ENCODE measurements at places on chromosomes 16 and 17.

- peak; percentile 28 for DNase-seq
These were observed 137.9 kb upstream of the CACNG3 start for GRCh38 chr16:24118126-24118821.

DNA sequence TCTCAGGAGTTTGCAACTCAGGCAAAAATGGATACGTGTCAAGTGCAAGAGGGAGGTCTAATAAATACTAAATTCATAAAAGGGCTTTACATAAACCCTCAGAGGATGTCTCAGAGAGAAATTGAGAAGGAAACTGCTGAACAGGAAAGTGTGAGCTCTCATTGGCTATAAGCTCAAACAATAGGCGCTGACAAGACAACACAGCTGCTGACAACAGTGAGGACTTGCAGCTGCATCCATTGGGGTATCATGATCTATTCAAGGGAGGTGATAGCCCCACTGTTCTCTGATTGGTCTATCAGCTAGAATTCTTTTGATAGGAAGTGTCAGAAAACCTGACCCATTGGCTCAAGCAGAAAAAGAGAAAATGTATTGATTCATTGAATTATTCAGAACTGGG is 187.2 kb downstream of the CBLN1 start:
- no peak for DNase-seq

DNA sequence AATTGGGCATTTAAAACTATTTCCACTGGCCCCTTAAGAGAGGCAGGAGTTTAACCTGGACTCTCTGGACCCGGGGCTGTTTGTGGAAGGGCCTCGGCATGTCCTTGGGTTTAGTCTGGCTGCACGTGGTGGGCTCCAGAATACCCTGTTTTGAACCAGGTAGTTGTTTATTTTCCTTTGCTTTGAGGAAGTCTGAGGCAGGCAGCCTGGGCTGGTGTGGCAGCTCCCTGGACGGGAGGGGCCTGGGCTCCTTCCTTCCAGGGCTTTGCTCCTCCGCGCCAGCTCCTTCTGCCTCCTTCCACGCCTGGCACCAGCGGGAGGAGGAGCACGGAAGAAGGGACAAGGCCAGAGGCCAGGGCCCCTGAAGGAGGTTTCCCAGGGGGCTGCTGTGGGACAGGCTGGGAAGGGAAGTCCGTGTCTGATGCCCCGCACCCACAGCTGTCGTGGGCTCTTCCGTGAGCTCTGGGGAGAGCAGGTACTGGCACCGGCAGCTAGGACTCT is 15.5 kb downstream of the BANP start:
- no peak for DNase-seq

DNA sequence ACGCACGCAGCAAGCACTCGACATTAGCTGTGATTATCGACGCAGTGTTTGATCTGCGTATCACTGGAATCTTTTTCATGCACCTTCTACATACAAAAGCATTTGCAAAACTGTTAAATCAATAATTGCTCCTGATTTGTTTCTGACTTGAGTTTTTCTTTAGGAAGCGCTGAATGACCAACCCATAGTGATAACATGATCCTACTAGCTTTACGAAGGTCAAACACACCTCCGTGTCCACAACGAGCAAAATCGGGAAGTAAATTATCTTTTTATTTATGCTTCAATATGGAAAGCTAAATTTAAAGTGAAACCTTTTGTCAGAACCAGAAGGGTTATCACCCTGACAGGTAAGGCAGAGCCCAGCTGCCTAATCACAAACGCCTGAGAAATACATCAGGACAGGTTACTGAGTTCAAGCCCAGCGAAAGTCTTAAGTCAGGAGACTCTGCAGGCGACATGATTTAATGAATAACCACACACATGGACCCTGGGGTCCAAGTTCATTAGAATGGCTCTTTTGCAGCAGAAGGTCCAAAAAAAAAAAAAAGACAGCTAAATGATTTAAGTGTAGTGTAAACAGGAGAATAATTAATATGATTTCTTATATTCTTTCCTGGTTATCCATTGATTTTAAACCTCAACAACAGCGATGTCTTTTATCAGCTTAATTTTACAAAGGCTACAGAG is 104.2 kb downstream of the ADCY9 start:
- no peak for DNase-seq

GRCh38 chr17:80639658-80640057 is 95.0 kb downstream of the RPTOR start:
- no peak for DNase-seq

DNA sequence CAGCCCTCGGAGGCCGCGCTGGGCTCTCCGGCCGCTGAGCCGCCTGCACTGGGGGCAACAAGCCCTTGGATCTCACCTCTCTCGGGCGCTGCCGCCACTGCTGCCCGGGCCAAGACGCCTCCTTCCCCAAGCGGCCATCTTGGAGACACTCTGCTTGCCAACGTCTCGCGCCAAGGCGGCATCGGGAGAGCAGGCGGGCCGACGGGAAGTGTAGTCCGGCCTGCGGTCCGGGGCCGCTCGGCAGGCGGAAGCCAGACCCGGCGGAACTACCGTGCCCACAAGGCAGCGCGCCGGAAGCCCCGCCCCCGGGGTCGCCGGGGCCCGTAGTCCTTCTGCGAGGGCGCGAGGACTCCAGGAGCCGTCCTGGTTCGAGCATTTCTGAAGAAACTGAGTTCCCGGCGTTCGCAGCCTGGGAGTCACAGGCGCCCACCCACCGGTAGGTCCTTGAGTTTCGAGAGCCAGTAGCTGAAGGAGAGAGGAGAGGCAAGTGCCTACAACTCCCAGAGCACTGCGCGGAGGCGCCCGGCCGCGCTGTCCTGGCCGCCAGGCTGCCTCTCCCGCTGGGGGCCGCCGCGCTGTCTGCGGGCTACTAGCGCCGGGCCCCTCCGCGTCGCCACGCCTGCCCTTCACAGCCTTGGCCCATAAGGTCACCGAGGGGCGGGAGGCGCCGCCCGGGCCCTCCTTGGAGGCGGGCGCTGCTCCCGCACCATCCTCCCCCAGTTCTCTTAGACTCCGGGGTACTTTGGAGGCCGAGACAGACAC is at the start of gene TMEM11:
TSS of gene TMEM11 (minus strand) at position 147 of the 762 bp plus-strand sequence. CDS start at position 138, 9 bp downstream.
- DNase-seq = peak; percentile 88

DNA sequence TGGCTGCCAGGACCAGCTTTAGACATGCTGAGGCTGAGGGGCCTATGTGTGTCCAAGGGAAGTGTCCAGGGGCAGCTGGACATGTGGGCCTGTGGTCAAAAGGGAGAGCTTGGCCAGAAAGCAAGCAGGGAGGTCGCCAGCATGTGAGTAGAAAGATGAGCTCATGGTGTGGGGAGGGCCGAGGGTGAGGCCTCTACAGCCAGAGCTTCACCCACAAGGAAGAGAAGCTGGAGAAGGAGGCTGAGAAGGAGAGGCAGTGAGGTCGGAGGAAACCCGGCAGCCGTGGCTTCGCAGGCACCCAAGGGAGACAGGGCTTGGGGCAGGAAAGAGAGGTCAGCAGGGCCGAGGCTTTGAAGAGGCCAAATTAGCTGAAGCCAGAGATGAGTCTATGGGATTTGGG is 4.0 kb upstream of the HSD11B2 start:
- no peak for DNase-seq

DNA sequence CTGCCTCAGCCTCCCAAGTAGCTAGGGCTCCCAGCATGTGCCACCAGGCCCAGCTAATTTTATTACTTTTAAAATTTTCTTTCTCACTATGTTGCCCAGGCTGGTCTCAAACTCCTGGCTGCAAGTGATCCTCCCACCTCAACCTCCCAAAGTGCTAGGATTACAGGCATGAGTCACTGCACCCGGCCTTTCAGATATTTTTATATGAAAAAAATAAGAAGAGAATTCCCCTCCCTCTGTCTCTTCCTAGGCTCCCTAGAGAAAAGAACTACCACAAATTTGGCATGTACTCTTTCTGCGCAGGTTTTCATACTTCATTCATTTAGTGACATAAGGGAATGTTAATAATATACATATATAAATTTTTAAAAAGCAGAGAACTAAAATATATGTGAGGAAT is 21.7 kb upstream of the SMURF2 start:
- DNase-seq = no peak

GRCh38 chr17:60656499-60656898 is 21.2 kb upstream of the BCAS3 start:
- no peak for DNase-seq

GRCh38 chr16:52548261-52549010 is 1.5 kb upstream of the TOX3 start:
- DNase-seq = no peak

GRCh38 chr17:19306160-19307111 is 56.1 kb downstream of the B9D1 start:
- peak; percentile 79 for DNase-seq

- DNase-seq = no peak
These were observed 682.1 kb upstream of the SOX9 start for GRCh38 chr17:71438631-71439146.

DNA sequence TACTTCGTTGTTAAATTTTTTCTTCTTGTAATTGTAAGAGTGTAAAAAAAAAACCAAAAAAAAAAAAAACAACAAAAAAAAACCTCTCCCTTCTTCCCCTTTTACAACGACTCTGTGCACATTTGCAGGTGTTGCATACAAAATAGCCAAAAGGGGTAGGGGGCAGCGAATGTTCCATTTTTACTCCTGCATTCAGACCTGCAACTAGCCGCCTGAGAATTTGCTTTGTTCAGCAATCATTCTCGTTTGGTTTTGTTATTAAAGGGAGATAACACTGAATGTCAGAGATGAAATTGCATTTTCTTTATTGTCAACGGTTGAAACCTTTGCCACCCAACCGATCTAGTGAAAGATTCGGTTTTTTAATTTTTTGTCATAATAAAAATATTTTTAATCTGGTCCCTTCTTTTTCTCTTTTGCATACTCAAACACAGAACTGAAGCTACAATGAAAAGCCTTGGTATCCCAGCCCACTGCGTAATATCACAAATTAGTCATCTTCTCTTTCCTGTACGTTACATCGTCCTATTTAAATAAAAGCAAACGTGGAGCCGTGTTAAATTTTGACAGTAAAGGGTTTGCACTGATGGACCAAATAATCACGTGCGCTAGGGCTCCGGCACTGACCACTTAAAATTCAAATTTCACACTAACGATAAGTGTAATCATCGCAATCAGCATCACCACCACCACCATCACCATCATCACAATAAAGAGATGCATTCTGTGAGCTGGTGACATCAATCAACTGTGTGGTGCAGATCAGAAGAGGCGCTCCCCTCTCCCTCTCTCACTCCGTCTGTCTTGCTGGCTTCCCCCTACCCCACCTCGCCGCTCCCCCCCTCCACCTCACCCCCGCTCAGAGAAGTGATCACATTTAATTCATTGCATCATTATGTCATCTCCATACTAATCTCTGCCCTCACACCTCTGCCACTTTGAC is 406.2 kb upstream of the PSMD7 start:
- no peak for DNase-seq

DNA sequence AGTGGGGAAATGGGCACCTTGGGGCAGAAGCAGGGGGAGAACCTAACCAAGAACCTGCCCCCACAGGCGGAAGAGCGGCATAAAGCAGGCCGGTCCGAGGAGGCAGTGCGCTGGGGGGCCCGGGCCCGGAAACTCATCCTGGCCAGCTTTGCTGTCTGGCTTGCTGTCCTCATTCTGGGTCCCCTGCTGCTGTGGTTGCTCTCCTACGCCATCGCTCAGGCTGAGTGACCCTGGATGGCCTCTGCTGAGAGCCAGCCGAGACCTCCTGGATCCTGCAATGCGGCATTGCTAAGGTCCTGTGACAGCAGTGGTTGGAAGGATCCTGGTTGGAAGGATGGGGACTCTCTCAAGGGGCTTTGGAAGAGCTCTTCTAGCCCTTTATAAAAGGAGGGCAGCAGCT is 4.5 kb upstream of the PHKG2 start:
- DNase-seq = no peak

- no peak for DNase-seq
These were observed 1.3 kb downstream of the PSMD3 start for GRCh38 chr17:39981766-39982375.

- no peak for DNase-seq
These were observed 6.4 kb upstream of the SLC39A11 start for GRCh38 chr17:73098919-73099318.

DNA sequence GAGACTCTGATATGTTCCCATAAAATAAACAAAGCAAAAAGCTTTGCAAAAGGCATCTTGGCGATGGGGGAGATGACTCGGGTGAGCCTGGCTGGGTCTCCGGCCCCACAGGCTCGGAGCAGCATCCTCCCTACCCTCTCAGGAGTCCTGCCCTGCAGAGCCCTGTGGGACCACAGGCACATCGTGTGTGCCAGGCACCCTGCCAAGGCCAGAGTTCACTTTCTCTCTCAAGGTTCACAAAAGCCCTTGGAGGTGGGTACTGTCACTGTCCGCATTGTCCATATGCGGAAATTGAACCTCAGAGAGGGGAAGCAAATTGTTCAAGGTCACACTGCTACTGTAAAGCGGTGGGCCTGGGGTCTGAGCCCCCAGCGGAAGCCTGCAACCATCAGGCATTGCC is 48.5 kb downstream of the CRISPLD2 start:
- no peak for DNase-seq

DNA sequence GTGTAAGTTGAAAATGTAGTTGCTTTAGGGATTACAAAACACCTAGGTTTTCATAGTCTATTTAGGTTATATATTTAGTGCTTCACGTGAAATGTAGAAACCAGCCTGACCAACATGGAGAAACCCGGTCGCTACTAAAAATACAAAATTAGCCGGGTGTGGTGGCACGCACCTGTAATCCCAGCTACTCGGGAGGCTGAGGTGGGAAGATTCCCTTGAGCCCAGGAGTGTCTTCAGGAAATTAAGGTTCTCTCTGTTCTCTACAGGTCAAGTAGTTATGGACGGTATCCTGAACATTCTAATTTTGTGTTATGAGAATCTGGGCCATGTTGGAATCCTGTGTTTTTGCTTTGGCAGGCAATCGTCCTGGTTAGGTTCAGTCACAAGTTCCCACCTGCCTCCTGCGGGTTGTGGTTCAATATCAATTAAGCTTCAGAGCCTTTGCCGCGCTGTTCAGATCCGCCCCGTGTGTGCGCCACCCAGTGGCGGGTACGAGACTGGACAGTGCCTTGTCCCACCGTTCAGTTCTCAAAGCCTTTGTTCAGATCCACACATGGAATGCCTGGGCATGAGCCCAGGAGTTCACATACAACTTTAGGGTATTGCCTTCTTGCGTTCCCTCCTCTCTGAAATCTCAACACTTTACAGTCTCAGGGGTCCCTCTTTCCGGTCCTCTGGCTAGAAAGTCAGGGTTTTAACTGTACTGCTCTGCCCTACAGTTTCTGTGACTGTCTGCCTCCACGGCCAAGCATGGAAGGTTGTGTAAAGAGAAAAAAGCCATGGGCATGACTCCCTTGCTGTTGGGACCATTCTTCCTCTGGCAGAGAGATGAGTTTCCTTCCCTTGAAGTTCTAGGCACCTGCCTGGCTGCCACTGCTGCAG is 41.7 kb downstream of the HEATR6 start:
- DNase-seq = peak; percentile 11

- DNase-seq = no peak
These were observed 14.1 kb downstream of the DHRS7B start for GRCh38 chr17:21140911-21141310.

- no peak for DNase-seq
These were observed 464.5 kb downstream of the WWOX start for GRCh38 chr16:78563905-78564304.

GRCh38 chr16:70453892-70454221 is 538 bp upstream of the FCSK start:
- DNase-seq = no peak

Data from spinal cord (tissue), 10 donors.